ENCODE measurements at places on chromosomes 16 and 17.

DNA sequence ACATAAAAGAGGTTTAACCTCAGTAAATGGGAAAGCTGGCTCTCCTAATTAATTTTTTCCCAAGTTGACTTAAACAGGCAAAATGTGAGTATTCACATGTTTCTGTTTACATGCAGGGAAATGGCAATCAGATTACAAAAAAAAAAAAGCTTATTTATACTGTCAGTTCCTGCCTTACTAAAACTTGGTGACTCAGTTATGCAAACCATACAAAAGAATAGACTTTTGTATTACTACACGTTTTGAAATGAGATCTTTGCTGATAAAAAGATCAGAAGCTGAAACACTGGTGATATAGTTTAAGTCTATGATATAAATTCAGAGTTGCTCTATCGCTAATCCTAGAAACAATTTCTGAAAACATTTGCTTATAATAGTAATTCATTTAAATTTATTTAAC lies 9.4 kb upstream of the KCNJ2 start:
- no peak for DNase-seq

DNA sequence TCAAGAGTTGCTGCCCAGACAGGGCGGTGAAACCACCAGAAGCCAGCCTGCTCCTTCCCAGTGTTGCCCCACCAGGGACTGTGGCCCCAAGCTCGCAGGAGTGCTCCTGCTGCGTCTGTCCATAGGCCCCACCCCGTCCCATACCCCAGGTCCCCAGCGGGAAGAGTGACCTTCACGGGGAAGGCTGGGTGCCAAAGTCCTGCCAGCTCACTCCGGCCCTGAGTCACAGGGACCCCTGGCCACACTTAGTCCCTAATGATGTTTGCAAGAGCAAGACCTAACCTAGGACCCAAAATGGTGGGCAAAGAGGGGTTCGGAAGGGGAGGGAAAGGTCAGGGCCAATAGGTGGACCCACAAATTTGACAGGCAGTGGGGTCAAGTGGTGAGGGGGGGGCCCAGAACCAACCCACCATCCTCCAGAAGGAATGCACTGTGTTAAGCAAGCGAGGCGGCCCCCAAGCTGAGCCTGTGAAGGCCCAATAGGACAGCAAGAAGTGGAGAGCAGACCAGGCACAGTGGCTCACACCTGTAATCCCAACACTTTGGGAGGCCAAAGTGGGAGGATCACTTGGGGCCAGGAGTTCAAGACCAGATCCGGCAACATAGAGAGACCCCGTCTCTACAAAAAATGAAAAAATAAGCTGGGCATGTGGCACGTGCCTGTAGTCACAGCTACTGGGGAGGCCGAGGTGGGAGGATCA lies 3.3 kb downstream of the DOK4 start:
- no peak for DNase-seq

DNA sequence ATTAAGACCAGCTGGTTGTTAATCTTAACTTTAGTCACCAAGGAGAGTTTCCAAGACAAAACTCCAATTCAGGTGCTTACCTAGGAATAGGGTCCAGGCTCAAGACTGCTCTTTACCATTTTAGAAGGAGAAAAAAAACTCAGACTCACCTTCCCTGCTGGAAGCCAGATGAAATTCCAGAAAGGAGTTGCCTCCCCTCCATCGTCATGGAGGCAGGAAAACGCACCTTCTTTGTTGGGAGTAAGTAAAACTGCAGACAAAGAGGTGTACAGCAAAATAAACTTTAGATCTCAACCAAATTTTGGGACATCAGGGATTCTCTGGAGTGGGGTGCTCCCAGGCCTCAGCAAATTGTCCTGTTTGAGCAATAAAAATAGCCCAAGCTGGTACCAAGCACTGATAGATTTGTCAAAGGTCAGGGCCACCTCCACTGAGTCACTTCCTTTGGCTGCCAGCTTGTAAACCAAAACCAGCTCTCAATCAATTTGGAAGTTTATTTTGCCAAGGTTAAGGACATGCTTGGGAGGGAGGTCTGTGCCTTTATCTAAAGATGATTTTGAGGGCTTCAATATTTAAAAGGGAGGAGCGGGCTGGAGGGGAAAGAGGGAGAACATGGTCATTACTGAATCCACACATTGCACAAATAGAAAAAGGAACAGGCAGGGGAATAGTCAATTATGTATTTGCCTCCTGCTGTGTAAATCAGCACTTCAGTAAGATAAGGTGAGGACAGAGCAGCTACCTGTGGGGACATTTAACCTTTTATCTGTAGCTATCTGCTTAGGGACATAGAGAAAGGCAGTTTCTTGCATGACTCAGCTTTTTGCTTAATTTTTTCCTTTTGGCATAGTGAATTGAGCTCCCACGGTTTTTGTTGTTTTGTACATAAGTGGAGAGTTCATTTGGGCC lies 1.5 kb upstream of the ALDH3A2 start:
- DNase-seq = no peak

GRCh38 chr17:79987187-79987934 lies 48.3 kb downstream of the TBC1D16 start:
- no peak for DNase-seq

- DNase-seq = no peak
Measured at GRCh38 chr16:79212114-79212791, 388.3 kb downstream of the MAF start.

DNA sequence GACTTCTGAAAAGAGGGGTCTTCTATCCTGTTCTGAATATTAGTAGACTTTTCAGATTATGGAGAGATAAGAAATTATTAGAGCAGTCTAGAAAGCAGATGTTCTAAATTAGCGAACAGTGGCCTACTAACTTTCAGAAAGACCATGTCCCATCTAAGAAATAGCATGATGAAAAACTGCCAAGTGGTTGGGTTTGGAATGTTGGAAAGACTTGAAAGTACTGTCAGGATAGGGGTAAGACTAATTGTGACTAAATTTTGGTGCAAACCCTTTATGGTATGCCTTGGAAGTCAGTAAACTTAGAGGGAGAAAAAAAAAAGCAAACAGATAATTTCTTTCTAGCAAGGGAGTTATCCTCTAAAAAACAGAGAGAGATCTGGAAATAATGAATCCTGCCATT lies 41.1 kb downstream of the TANGO6 start:
- DNase-seq = no peak

GRCh38 chr16:17149904-17150483 lies 320.8 kb downstream of the XYLT1 start:
- DNase-seq = no peak

- no peak for DNase-seq
Measured at GRCh38 chr17:56599088-56599487, 5.6 kb downstream of the NOG start.

All from activated T-cell treated with anti-CD3 and anti-CD28 coated beads, Interleukin-2, amount 50 U/mL, for 72 hours (primary cell).